Activated naive CD4-positive, alpha-beta T cell (primary cell): ENCODE measurements at places on chromosomes 3 and 15.

DNA sequence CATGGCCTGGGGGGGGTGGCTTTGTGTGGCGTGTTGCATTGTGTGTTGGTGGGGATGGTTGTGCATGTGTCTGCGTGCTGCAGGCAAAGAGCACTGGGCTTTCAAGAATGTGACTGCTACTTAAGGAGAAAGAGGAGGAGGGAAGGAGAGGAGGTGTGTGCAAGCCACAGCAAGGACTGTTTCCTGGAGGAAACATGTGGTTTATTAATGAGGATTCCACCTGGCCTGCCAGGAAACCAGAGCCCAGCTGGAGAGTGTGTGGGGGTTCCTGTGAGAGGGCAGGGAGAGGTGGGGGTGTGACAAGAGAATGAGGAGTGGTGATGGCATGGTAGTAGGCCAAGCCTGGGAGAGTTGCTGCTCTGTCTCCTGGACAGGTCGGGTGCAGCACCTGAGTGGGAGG is 258.1 kb upstream of the ROPN1 start:
- no peak for DNase-seq

DNA sequence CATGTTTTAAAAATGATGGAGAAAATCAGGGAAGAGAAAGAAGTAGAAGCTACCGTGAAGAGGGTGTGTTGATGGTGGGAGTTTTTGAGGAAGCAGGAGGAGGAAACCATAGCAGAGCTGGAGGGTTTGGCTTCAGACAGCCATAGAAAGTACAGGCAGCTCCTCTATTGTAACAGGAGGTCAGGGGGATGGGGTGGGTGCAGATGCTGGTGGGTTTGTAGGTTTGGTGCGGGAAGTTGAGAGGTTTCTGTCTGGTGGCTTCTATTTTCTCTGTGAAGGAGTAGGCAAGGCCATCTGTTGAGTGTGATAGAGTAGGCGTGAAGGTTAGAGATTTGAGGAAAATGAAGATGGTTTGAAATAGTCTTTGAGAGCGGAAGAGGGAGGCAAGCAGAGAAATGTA is 97.7 kb upstream of the TBC1D5 start:
- no peak for DNase-seq

- DNase-seq, result no peak
Measured at GRCh38 chr15:100686725-100687473, 84.5 kb downstream of the ASB7 start.

DNA sequence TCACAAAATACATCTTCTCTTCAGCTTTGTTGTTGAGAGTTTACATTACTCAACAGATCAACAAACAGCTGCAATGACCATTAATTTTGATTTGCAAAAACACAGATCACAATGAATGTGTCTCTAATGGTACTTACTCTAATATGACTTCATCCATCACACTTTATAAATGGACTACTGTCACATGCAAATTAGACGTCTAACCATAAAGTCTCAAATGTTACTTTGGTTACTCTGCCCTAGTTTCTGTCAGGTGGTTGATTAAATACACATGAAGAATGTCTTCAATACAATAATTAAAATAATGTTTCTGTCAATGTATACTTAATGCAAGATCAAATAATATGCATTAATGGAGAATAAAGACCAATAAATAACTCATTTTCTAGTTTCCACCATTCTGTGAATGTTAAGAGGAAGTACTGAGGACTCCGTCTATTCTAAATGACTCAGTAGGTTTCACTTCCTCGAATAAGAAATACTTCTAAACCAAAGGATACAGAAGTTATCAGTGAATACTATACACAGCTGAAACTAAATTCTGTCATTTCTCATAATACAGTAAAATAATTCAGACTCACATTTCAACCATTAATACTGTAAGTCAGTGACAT is 145.8 kb downstream of the CBLB start:
- DNase-seq, result no peak

DNA sequence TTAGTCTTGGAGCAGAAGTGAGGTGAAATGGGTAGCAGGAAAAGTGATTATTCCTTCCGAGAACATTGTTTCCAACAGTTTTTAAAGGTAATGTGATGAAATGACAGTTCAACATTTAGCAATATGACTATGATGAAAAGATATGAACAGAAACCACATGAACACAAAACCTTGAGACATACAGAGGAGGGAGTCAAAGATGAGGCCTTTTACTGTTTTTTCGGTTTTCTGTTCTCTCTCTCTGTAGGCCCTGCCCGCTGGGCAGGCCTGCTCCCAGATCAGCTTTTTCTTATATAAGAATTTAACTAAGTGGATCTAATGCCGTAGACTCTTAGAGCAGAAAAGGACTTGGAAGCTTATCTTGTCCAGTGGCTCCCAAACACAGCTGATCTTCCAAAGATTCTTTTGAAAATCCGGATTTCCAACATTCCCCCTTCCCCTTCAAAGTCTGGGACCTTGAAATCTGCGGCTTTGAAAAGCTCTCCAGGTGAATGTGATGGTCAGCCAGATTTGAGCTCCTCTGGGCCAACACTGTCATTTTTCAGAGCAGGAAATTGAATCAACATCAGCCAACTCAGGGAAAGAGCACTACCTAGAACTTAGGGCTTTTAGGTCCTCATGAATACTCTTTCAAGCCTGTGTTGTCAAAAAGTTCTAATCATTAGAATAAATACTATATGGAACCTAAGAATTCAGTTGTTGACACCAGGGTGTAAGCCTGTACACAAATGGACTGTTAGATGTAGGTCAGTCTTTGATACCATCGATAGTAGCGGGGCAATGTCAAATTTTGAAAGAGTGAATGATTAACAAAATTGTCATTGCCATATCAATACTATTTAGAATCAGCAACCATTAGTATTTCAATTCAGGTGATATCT is 372.7 kb downstream of the SHQ1 start:
- no peak for DNase-seq

- no peak for DNase-seq
Measured at GRCh38 chr3:97970156-97970555, 2.1 kb downstream of the RIOX2 start.

- DNase-seq, result no peak
Measured at GRCh38 chr3:161067335-161067734, 37.8 kb downstream of the B3GALNT1 start.

- peak; percentile 12 for DNase-seq
Measured at GRCh38 chr3:10551821-10552630, 46.6 kb upstream of the ATP2B2 start.

DNA sequence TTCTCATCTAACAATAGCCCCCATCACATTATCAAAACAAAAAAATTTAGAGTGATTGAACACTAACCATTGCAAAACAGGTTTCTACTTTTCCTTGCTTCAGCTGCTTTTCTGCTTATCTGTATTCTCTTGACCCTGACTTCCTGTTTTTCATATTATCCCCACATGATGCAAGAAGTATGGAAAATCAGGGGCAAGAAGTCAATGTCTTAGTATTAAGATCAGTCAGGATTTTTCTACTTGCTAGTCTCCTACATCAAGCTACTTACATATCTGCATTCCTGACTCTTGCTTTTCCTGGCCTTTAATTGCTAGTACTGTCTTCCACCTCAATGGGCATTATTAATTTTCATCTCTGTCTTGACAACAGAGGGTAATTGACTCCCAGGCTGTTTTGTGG is 300.2 kb downstream of the OTOL1 start:
- DNase-seq, result no peak

DNA sequence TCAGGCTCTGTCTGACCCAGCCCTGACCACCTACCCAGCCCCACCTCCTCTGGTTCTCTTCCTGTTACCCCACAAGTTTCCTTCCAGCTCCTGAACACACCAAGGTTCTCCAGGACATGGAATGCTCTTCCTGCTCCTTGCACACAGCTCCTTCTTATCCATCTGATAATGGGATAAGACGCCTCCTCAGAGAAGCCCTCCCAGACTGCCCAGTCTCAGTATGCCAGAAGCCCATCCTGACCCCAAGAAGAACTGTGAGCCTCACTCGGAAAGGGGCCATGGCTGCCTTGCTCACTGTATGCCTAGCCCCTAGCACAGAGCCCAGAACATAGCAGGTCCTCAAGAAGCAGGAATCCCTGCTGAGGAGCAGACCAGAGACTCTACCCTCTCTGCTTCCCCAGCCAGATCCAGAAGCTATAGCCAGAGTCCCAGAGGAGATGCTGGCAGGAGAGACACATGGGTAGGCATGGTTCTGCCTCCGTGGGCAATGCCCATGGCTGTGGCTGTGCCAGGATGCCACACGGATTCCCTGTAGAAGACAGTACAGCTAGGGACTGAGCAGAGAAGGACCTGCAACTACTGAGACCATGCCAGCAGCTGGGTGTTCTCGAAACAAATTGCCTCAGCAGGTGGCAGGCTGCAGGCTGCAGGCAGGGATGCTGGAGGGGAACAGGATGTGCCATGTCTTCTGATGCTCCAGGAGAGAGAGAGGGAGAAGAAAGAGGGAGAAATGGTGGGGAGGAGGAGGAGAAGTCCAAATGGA is 74.0 kb upstream of the LINGO1 start:
- no peak for DNase-seq

GRCh38 chr3:187992609-187993008 is 161.3 kb upstream of the LPP start:
- DNase-seq, result no peak

DNA sequence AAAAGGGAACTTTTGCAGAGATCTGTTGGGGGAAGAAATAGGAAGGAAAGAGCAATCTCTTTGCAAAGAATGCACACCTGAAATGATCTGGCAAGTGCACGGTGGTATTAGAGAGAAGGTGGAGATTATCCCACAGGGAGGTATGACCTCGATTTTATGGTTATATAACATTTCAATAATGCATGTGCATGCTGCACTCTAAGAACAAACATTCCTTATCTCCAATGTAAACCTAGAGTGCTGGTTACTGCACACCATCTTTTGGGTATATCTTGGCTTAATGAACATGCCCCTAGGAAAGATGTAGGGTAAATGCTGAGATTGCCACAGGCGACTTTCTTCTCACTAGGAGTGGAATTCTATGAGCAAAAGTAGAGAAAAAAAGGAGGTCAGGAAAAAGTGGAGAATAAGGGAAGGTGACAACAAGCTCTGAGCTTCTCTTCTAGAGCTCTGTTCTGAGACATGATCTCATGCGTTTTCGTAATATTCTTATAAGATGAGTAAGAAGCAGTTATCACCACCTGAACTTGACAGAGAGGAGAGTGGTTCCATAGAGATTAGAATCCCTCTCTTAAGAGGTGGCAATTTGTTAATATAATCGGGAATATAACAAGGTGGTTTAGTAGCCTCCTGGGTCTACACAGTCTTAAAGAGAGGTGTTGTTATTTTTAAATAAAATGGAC is 117.5 kb upstream of the TMC3 start:
- no peak for DNase-seq

DNA sequence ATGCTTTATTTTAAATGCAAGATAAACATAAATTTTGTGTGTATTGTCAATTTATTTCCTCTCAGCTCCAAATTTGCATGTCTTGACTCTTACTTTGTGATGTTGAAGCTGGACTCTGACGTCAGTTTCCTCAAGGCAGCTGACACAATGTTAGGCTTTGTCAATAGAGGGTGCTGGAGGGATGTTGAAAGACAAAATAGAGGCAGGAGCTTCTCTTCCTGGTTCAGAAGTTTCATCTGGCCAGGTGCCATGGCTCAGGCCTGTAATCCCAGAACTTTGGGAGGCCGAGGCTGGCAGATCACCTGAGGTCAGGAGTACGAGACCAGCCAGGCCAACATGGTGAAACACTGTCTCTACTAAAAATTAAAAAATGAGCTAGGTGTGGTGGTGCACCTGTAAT is 408.6 kb downstream of the GBE1 start:
- no peak for DNase-seq

DNA sequence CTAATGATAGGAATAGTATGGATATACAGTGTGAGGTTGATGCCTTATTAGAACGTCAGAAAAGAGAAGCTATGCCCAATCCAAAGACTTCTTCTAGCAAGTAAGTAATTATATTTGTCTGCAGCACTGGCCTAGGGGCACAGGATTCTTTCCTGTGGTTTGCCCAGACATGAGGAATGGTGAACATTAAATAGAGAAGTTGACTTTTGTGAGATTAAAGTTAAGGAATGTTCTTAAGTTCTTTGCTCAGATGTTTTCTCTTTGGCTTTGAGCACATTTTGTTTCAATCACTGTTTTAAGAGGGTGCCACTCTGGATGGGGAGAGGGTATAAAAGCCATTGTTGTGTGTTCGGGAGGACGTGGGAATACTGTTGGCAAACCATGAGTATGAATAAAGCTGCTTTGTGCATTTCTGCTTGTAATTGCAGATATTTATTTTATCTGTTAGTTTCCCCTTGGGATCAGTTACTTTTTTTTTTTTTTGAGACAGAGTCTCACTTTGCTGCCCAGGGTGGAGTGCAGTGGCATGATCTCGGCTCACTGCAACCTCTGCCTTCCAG is 8.3 kb downstream of the KIF23 start:
- DNase-seq, result no peak

DNA sequence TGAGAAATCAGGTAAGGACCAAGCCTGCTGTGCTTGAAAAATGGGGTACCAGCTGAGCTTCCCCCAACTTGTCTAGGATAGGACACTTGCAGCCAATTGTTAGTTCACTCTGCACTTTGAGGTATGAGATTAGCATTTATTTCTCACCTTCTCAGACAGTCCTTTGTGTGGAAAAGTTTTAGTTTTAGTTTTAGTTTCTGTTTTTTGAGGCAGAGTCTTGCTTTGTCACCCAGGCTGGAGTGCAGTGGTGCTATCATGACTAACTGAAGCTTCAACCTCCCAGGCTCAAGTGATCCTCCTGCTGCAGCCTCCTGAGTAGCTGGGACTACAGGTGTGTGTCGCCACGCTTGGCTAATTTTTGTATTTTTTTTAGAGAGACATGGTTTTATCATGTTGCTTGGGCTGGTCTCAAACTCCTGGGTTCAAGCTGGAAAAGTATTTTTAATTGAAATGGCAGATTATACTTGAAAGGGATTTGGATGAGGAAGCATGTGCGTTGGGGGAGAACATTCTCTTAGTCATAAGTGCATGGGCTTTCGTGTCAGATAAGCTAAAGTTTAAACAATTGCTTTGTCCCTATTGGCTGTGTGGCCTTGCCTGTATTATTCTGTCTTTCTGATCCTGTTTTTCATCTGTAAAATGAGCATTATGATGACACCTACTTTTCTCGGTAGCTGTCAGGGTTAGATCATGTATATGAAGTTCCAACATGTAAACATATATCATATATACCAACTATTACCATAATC is 25.2 kb upstream of the CCK start:
- no peak for DNase-seq

DNA sequence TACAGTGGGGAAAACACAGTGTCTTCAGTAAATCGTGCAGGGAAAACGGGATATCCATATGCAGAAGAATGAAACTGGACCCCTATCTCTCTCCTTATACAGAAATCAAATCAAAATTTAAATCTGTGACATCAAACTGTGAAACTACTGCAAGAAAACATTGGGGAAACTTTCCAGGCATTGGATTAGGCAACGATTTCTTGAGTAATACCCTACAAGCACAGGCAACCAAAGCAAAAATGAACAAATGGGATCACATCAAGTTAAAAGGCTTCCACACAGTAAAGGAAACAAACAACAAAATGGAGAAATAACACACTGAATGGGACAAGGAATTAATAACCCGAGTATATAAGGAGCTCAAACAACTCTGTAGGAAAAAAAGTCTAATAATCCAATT is 165.3 kb downstream of the PLCL2 start:
- no peak for DNase-seq
